Pons (tissue), 1 donor: ENCODE measurements at places on chromosomes 4 and X.

DNA sequence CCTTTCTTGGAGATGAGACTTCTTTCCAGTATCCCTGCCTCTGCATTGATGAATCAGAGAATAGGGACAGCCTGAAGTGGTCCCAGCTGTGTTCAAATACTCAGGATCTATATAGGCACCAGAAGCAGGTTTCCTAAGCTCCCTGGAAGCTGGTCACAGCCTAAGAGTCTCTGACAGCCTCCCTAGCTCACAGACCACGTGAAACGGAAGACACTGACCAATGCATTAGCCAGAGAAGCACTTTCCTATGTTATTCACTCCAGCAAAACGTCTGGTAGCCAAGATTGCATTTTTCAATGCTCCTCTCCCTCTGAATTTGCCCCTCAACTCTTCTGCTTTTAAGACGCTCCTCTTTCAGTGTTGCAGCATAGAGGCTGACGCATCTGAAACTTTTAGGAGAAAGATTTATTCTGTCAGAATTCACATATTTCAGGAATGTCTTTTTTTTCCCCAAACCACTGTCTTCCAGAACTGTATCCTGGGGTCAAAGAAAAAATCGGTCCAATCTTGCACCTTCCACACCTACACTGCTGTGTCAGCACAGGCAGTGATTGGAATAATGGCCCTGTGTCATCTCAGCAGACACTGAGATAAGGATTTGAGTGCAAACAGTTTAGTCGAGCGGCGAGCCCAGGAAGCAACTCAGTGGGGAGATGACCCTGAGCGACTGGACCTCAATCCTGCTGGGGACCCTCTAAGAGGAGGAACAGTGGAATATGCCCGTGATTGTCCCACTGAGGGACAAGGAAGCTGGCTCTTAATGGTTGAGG is 109.4 kb downstream of the SMIM20 start:
- no peak for DNase-seq

- no peak for DNase-seq
Measured at GRCh38 chr4:109389369-109390114, 44.1 kb upstream of the SEC24B start.

DNA sequence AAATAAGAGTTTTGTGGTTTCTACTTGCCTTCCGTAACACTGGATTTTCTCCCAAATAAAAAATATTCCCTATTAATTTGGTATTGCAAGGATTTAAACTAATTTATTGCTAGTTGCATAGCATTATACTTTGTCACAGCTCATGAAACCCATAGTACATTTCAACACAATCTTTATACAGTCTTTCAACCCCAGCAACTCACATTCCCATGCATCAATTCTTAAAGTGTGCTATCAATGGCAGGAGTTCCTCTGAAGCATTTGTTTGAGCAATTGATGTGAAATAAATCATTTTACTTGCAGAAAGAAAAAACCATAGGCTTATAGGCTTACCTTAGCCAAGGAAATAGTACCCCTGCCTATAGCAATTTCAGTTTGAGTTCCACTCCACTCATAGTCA is 251.9 kb downstream of the PAPSS1 start:
- DNase-seq: no peak

DNA sequence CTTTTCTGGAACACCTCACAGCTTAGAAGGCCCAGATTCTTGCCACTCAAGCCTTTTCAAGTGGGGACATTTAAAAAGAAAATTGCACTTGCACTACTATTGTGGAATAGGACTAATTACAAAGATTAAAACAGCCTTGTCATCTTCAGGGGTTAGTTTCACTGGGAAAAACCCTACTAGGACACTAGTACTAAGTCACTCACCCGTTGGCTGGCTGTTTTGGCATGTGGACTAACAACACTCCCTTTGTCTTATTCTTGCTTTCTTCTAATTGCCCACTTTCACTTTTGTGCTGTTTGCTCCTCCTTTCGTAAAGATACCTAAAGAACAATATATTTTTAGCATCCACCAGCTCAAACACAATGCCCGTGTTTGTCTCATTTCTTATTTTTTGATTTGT is 200.9 kb upstream of the MID1 start:
- peak; percentile 22 for DNase-seq

GRCh38 chr4:19522966-19523365 is 728.7 kb upstream of the SLIT2 start:
- DNase-seq: no peak

- no peak for DNase-seq
Measured at GRCh38 chrX:10725071-10725470, 104.7 kb upstream of the MID1 start.

DNA sequence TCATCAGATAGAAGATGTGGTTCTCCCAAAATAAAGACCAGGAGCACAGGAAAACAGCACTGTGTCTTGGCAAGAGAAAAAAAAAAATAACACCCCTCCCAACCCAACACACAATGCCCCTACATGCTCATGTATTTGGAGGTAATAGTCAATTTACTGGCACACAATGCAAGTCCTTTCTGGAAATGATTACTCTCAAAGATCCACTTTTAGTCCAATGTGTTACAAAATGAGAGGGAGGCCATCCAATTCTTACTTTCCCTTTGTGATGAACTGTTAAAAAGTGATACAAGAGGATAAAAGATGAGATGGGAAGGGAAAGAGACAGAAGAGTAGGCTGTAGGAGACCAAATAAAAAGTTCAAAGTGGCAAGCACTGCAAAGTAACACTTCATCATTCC is 180.3 kb upstream of the DKK2 start:
- DNase-seq: no peak

DNA sequence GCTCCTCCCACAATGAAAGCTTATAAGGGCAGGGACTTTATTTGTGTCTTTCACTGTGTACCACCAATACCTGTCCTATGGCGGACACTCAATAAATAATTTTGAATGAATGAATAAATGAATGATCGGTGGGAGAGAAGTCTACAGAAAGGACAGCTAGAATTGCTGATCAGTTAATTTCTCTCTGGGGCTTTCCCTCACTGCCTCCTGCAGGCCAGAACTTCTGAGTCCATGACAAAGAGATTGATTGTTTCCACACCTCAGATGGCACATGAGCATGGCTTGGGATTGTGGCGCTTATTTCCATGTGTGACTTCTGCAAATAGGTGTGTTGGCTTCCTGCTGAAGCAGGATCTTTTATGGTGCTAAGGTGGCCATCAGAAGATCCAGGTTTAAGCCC is 6.3 kb downstream of the FAM47E start:
- peak; percentile 32 for DNase-seq

DNA sequence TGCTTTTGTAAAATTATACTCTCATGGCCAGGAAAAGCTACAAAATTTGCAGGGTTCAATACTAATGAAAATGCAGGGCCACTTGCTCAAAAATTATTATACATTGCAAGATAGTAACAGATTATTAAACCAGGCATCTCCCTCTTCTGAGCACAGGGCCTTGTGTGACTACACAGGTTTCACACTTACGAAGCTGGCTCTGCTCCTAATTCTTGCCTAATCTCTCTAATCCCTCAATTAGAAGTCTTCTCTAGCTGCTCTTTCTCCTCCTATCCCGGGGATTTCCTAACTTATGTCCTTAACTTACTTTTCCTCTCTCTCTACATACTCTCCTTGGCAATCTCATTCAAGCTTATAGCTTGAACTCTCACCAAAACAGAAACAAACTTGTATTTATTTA is 168.3 kb downstream of the AREG start:
- no peak for DNase-seq

DNA sequence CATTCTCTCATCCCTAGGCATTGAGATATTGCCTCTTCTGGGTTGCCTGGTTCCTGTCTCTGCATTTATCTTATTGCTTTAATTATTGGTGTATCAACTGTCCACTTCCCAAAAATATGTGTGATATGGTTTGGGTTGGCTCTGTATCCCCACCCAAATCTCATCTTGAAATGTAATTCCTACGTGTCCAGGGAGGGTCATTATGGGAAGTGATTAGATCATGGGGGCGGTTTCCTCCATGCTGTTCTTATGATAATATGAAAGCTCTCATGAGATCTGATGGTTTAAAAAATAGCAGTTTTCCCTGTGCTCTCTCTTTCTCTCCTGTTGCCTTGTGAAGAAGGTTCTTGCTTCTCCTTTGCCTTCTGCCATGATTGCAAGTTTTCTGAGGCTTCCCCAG is 308.3 kb upstream of the HS3ST1 start:
- no peak for DNase-seq

- no peak for DNase-seq
Measured at GRCh38 chrX:20347481-20347880, 80.8 kb upstream of the RPS6KA3 start.

GRCh38 chrX:152810403-152810802 is 20.2 kb downstream of the CETN2 start:
- no peak for DNase-seq

DNA sequence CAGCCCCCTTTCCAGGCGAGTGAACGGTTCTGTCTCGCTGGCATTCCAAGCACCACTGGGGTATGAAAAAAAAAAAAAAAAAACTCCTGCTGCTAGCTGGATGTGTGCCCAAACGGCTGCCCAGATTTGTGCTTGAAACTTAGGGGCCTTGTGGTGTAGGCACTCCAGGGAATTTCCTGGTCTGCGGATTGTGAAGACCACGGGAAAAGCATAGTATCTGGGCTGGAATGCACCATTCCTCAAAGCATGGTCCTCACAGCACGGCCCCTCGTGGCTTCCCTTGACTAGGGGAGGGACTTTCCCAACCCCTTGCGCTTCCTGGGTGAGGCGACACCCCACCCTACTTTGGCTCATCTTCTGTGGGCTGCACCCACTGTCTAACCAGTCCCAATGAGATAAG is 516.8 kb upstream of the FAM241A start:
- no peak for DNase-seq

DNA sequence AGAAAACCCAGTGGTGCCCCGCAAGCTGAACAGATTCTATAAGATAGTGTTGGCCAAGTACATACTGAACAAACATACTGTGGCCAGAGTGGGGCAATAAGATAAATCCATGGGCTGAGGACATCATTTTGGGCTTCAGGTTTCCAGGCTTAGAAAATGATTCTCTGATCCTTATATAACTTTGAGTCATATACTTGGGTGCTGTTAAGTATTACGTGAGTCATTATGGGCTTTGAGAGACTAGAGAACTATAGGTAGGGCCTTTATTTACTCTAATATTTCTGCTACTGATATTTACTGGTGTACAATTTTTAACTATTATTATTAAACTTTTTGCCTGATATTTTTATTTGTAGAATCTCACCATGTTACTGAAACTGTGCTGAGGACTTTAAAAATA is 586.1 kb downstream of the CENPC start:
- no peak for DNase-seq

- no peak for DNase-seq
Measured at GRCh38 chrX:130676861-130677260, 226.1 kb downstream of the ENOX2 start.

GRCh38 chr4:55561889-55562288 is 15.2 kb upstream of the CLOCK start:
- peak; percentile 71 for DNase-seq

DNA sequence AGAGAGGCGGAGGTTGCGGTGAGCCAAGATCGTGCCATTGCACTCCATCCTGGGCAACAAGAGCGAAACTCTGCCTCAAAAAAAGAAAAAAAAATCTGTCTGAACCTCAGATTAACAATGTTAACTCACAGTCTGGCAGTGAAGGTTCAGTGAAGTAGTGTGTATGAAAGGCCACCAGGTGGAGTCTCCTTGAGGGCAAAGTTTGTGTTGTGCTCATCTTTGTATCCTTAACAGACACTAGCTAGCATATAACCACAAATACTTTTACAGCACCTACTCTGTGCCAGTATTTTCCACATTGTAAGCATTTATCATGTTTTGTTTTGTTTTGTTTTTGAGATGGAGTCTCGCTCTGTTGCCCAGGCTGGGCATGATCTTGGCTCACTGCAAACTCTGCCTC is 46.0 kb upstream of the MGST2 start:
- no peak for DNase-seq

DNA sequence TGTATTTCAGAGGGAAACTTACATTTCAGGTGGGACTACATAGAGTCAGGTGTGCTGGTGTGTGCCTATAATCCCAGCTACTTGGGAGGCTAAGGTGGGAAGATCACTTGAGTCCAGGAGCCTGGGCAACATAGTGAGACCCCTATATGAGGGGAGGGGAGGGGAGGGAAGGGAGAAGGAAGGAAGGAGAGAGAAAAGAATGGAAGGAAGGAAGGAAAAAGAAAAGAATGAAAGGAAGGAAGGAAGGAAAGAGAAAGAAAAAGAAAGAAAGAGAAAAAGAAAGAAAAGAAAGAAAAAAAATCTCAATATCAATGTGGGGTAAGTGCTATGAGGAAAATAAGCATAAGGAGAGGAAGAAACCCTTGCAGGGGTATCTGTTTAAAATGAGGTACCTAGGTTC is 43.6 kb upstream of the RAB33B start:
- DNase-seq: no peak

GRCh38 chr4:85886665-85887064 is 411.7 kb downstream of the ARHGAP24 start:
- no peak for DNase-seq
